Activated gamma-delta T cell treated with Interleukin-2 at 50 U/mL for 16 hours (primary cell): ENCODE measurements at places on chromosomes 1 and 21.

DNA sequence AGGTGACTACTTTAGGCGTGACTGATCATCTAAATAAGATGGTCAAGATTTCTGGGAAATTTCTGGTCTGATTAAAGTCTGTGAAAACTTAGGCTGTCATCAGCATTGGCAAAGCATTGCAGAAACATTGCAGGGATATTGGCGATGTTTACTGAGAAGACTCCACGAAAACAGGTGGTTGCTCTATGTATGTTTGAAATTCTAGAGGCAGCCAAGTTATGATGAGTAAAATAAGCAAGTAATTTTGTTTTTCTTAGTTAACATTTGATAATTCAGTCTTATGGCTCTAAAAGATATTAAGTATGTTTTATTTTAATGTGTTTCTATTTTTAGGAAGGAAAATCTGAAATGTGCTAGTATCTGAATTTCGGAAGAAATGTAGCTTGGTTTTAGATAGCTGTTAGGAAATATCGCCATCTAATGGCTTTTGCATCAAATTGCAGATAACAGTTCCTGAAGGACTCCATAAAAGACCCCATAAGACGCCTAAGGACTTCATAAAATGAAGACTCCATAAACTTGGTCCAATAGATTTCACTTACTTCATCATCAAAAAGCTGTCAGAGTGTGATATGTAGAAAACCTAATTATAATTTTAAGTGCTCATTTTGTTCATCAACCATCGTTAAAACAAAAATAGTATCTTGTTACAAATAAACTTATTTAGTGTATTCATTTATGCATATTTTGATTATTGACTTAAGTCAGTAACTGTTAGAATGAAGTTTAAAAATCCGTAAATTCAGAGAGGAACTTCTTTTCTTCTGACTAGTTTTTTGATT lies 344.6 kb downstream of the RYR2 start:
- DNase-seq = no peak

GRCh38 chr21:45019076-45019886 lies 55.1 kb upstream of the ADARB1 start:
- DNase-seq = no peak

- no peak for DNase-seq
These were observed 104.0 kb upstream of the HP1BP3 start for GRCh38 chr1:20891091-20891490.

DNA sequence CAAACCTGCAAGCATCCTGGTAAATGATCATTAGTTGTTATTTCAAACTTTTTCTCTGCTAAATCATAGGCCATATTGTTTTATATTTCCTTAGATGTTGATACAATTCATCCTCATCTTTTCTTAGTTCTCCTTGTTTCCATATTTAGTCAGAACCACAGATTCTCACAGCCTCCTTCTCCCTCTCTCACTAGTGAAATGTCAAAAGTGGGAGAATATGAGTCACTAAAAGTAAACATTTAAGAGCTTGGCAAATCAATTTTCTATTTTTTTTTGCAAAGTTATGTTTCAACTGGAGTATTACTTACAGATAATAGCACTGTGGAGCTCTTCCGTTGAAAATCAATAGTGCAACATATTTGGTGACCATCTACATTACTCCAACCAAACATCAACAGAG lies 308.8 kb downstream of the COL11A1 start:
- DNase-seq = no peak

GRCh38 chr1:162695687-162696086 lies 63.4 kb downstream of the DDR2 start:
- DNase-seq = no peak

GRCh38 chr1:18183533-18183932 lies 75.9 kb downstream of the IGSF21 start:
- DNase-seq = no peak

- DNase-seq = peak; percentile 58
These were observed 146.0 kb upstream of the KIAA0040 start for GRCh38 chr1:175338387-175339135.

DNA sequence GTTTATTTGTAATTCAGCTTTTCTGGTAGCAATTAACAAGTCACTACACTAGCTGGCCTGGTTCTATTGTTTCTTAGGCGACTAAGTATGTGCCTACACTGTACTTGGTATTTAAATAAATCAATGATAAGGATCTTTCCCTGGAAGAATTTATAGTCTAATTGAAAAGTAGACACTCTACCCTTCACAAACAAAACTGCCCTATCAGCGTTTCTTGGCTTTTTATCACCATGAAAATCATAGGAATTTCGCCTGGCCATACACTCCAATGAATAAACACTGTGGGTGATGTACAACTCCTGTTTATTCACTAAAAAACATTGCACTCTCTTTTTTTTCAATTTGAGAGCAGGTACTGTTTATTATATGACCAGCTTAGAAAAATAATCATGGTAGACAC lies 702.9 kb upstream of the ADGRL2 start:
- DNase-seq = no peak

DNA sequence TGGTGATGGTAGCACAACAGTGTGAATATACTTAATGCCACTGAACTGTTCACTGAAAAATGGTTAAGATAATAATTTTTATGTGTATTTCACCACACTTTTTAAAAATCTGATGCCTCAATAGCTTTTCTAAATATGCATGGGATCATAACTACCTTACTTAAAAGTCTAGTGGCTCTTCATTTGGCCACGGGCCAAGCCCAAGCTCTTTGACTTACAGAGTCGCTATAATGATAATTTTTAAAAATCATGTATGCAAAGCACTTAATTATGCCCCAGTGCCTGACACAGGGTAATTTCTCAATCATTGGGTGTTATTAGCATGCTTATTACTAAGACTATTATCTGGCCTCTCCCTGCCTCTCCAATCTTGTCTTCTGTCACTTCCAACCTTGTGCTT lies 7.6 kb upstream of the CNN3 start:
- no peak for DNase-seq

- no peak for DNase-seq
These were observed 2.2 kb downstream of the KISS1 start for GRCh38 chr1:204194080-204194479.

DNA sequence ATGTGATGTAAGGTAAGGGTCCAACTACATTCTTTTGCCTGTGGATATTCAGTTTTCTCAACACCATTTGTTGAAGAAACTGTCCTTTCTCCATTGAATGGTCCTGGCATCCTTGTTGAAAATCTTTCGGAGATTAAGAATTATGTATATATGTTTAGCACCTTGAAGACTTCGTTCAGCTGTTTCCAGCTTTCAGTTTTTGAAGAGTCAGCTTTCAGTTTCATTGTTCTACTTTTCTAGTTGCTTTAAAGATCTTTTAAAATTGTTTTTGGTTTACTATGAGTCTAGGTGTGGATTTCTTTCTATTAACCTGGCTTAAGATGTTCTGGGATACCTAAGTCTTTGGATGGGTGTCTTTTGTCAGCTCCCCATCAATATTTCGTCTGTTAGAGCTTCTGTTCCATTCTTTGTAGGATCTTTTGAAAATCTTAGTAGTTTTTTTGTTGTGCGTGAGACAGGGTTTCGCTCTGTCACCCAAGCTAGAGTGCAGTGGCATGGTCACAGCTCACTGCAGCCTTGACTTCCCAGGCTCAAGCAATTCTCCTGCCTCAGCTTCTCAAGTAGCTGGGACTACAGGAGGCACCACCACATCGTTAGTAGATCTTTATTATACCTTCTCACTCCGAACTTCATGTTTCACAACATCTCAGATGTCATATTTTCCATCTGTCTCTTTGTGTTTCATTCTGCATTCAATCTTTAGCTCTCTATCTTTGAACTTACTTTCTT lies 353.5 kb upstream of the B3GALT2 start:
- DNase-seq = no peak

GRCh38 chr1:106406114-106406513 lies 650.4 kb upstream of the PRMT6 start:
- no peak for DNase-seq

DNA sequence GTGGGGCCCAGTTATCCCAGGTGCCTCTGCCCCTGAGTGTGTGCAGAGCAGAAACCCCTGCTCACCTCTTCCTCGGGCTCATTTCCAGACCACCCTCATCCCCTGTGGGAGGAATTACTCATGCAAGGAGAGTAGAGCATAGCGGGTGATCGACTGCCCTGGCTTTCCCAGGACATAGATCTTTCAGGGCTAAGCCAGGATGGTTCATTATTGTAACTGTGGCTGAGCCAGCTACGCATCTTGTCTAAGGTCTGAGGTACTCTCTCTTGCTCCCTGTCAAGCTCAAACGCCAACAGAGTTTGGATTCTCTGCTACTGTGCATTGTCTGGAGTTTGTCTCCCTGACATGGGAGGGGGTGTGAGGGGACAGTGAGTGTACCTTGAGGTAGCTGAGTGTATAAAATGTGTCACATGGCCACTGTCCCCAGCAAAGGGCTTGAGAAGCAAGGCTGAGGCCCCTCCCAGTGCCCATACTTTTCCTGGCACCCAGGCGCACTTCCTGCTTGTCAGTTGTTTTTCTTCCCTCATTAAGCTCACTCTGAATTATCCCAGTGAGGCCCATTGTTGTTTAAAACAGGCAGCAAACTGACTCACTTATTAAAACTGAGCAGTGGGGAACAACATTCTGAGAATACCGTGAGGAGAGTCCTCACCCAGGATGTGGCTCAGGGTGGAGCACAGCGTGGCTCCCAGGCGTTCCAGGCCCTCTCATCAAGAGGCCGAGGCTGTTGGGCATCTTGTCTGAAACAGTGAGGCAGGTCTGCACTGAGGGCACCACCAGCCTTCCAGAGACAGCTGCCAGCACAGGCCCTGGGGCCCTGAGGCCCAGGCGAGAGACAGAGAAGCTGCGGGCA lies 92.9 kb downstream of the LAMC2 start:
- DNase-seq = no peak

GRCh38 chr1:162141281-162142054 lies 72.0 kb downstream of the NOS1AP start:
- DNase-seq = no peak

- no peak for DNase-seq
These were observed 69.4 kb downstream of the LRRC8D start for GRCh38 chr1:89890085-89890752.

DNA sequence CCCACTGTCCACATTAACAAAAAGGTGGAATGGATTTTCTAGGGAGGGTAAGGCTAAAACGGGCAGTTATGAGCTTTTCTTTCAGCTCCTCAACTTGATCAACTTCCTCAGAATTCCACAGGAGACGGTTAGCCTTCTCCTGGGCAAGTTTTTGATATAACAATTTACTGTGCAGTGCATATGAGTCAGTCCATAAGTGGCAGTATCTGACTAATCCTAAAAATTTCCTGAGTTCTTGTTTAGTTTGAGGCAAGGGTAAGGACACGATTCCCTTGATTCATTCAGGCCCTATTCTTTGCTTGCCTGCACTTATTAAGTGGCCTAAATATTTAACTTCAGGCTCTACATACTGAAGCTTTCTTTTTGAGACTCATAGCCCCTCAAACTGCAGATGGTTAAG lies 6.2 kb upstream of the AADACL3 start:
- DNase-seq = no peak

DNA sequence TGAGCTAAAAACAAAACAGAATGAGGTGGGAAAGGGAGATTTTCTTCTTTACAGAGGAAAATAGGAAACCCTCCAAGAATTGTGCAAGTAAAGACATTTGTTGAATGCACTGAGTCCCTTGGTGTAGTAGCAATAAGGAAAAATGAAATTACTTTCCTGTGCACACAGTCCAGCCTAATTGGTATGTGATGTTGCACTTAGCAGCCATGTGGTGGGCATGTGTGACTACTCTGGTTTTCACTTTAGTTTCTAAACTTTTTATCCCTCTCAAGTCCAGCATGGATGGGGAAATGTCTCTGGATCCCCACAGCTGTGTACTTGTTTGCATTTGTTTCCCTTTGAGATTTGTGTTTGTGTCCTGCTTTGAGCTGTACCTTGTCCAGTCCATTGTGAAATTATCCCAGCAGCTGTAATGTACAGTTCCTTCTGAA lies 7.1 kb upstream of the AGO3 start:
- no peak for DNase-seq

DNA sequence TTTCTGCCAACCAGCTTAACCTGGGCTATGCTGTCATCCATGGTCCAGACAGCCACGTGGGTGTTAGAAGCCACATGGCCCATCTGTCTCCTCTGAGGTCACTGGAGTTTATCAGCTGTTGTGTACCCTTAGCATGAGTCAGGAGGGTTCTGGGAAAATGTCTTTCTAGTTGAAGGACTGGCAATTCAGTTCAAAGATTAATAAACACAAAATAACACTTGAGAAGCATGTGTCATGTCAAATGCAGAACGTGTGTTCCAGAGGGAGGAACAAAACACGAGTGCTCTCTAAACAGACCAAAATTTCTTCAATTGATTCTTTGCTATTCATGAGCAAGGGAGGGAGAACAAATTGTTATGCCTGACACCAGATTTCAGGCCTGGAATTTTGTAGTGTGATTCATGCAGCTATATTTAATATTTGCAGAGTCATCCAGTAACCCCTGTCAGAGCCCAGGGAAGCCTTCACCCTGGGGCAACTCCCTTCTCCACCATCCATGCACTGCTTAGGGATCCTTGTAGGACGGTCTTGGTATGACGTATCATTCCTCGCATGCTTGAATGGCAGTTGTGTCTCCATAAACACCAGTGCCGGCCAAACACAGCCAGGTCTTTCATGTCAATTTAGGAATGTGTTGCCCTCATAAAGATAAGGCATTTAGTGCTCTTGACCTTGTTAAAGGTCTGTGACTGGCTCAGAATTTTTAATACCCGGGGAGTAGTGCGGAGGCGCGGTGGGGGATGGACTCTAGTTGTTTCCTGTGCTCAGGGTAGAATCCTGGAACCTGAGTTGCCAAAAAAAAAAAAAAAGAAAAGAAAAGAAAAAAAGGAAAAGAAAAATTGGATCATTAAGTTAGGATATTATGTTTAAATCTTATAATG lies 27.7 kb upstream of the DYRK1A start:
- DNase-seq = no peak

- DNase-seq = no peak
These were observed 8.8 kb upstream of the C1orf115 start for GRCh38 chr1:220681220-220681880.

GRCh38 chr1:58919959-58920321 lies 136.1 kb upstream of the JUN start:
- no peak for DNase-seq

GRCh38 chr1:9051379-9051778 lies 18.1 kb downstream of the SLC2A5 start:
- no peak for DNase-seq

GRCh38 chr1:213089924-213090677 lies 39.1 kb downstream of the RPS6KC1 start:
- DNase-seq = no peak

DNA sequence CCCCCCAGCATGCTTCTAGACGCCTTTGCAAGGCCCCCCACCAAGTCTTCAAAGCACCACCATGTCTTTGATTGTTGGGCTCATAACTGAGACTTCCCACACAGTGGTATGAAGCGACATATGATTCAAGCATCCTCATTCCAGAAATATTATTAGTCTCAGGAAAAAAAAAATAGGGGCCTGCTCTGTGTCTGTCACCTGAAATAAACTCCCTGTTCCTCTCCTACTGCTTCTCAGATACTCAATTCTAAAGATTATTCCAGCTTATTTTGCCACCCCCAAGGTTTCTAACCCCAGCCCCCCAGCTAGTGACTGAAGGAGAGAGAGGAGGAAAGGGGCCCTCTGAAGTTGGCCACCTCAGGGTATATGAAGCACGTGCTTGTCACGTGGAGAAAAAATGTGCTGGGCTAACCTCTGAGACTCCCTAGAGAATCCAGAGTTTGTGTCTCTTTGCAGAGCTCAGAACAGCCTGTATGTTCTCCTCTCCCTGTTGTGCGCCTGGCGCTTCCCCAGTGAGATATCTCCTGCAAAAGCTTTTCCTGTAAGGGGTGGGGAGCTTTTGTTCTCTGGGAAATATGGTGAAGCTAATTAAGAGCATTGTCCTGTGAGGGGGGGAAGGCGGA lies 35.9 kb upstream of the RASAL2 start:
- DNase-seq = no peak

GRCh38 chr1:196858811-196859210 lies 29.0 kb upstream of the CFHR4 start:
- DNase-seq = no peak

GRCh38 chr1:12433323-12434053 lies 184.5 kb downstream of the DHRS3 start:
- DNase-seq = no peak
